Neuronal stem cell (in vitro differentiated cells): ENCODE measurements at places on chromosomes 7 and 10.

DNA sequence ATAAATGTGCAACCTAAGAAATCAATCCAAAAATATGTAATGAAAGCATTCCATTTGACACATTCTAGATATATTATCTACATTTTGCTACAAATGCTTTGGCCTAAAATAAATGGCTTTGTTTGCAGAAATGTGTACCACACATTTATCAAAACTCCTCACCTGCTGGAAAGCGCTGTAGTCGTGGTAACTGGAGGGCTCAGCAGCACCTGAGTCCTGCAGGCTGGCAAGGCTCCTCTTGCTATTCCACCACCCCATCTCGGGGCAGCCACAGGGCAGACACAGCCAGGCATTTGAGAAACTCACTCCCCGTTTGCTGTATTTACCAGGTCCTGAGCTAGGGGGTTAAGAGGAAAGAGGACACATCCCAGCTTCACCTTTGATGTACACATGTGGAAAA is 68.1 kb upstream of the TOMM7 start:
- no peak overlapping the region for H3K27ac ChIP-seq
- H3K4me3 ChIP-seq = no peak overlapping the region
- no peaks in the 10 kb centered on the region for H3K4me1 ChIP-seq
- no peak for DNase-seq
- H3K27me3 ChIP-seq = no peaks in the 10 kb centered on the region

DNA sequence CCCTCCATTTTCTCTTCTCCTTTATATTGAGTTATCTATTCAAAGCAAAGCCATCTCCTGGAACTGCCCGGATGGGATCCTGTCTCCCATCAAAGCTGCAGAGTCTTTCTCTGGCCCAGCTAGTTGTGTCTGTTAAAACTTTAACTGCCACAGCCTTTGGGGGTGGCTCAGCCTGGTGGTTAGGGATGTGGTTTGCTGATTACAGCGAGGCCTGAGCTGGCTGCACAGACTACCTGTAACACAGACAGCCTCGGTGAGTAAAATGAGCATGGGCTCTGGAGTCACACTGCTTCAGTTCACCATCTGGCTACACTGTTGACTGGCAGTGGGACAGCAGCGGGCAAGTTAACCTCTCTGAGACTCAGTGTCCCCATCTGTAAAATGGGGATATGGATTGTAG is 18.4 kb upstream of the HABP2 start:
- H3K36me3 ChIP-seq = no peaks in the 10 kb centered on the region
- H3K27me3 ChIP-seq = no peaks in the 10 kb centered on the region
- peaks cover 7% of the 10 kb centered on the region for H3K4me1 ChIP-seq
- H3K27ac ChIP-seq = no peak overlapping the region

DNA sequence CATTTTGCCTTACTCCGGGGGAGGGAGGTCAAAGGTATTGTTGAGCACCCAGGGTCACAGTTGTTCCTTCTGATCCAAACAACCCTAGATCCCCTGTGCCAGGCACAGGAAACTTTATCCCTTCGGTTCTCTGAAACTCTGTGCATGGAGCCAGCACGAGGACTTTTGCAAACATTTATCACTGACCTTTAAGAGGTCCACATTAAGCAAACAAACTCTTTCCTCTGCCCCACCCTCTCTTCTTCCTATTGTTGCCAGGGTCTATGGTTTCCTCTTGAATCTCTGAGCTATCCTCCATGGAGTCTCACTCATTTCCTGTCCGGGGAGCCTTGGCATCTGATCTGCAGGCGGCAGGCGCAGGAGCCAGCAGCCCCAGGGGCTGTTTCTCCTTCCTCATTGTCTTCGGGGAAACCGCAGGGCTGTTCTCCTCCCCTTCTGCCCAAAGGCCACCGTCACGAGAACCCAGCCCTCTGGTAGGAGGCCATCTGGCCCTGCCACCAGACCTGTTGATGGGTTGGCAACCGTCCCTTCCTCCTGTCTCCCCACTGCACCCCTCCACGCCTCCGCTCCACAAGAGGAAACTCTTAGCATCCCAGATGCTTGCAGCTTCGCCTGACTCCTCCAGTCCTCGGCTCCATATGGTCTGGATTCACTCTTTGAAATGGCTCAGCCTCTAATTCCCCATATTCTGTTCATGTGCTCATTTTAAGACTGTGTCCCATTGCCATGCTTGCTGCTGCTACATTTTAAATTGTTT is 327.3 kb upstream of the NRP1 start:
- H3K4me3 ChIP-seq = no peak overlapping the region
- H3K4me1 ChIP-seq = peaks cover 5% of the 10 kb centered on the region
- no peak overlapping the region for H3K27ac ChIP-seq
- H3K27me3 ChIP-seq = no peaks in the 10 kb centered on the region
- no peaks in the 10 kb centered on the region for H3K36me3 ChIP-seq

GRCh38 chr10:49037187-49037586 is 78.1 kb downstream of the VSTM4 start:
- H3K27me3 ChIP-seq = no peaks in the 10 kb centered on the region
- no peak overlapping the region for H3K4me3 ChIP-seq
- no peaks in the 10 kb centered on the region for H3K4me1 ChIP-seq
- no peak overlapping the region for H3K27ac ChIP-seq
- no peaks in the 10 kb centered on the region for H3K36me3 ChIP-seq

DNA sequence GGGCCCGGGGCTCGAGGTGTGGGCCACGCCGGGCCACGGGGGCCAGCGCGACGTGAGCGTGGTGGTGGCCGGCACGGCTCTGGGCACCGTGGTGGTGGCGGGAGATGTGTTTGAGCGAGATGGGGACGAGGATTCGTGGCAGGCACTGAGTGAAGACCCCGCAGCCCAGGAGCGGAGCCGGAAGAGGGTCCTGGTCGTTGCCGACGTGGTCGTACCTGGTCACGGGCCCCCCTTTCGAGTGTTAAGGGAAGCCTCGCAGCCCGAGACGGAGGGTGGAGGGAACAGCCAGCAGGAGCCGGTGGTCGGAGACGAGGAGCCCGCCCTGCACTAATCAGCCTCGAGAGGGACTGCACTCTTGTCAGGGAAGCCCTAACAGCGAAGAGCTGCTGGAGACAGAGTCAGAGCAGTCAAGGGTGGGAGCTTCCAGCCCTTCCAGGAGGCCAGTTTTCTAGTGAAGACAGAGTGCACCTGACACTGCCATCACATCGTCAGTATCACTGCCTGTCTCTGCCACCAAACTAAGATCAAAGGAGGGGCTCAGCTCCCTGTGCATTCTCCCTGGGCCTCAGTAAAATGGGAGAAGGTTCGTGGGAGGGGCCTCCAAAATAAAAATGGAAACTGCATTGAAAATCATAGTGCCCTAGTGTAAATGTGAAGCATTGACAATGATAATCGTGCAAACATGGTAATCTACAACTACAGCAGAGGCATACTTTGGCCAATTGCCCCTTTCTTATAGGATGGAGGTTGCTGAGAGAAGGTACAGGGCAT is 1.3 kb downstream of the MBLAC1 start:
- peak overlapping the region; percentile 94 for H3K4me3 ChIP-seq
- H3K4me1 ChIP-seq = peaks cover 6% of the 10 kb centered on the region
- H3K36me3 ChIP-seq = peaks cover 17% of the 10 kb centered on the region
- no peaks in the 10 kb centered on the region for H3K27me3 ChIP-seq
- H3K27ac ChIP-seq = no peak overlapping the region

- H3K36me3 ChIP-seq = no peaks in the 10 kb centered on the region
- no peak overlapping the region for H3K4me3 ChIP-seq
- H3K27me3 ChIP-seq = no peaks in the 10 kb centered on the region
- no peaks in the 10 kb centered on the region for H3K4me1 ChIP-seq
Observed at GRCh38 chr10:123939591-123939990, 48.0 kb upstream of the CPXM2 start.

GRCh38 chr10:43229208-43230061 is 37.4 kb downstream of the RASGEF1A start:
- H3K27ac ChIP-seq = no peak overlapping the region
- peak; percentile 18 for DNase-seq
- H3K36me3 ChIP-seq = no peaks in the 10 kb centered on the region
- H3K4me1 ChIP-seq = no peaks in the 10 kb centered on the region

- H3K4me1 ChIP-seq = no peaks in the 10 kb centered on the region
- H3K27ac ChIP-seq = peak overlapping the region; percentile 38
- DNase-seq = no peak
- no peaks in the 10 kb centered on the region for H3K36me3 ChIP-seq
- H3K27me3 ChIP-seq = no peaks in the 10 kb centered on the region
Observed at GRCh38 chr10:112855134-112855533, 94.9 kb upstream of the TCF7L2 start.

DNA sequence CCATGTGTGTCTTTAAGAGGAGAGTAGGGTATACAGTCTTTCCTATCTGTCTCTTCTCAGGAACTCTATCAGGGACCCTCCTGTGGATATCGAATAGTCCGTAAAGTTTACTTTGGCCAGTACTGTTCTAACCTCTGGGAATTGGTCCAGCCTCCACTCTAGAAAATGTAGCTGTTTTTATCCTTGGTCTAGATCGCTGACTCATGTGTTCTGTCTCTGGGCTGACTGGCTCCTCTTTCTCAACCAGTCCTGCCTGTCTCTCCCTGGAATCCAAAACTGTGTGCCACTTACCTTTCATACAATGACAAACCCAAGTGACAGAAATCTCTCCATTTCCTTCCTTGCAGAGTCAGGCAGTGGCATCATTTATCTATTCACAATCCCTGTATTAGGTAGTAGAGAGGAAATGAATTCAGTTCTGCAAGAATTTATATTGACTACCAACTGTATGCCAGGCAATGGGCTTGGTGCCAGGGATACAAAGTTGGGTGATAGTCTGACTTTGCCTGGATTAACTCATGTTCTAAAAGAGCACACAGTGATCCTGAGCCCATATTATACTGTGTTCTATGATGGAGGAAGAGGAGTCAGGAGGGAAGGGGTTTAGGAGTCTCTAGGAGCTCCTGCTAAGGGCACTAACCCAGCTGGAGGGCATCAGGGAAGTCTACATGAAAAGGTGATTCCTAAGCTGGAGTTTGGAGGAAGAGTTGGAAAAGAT is 232.7 kb downstream of the LRMDA start:
- no peaks in the 10 kb centered on the region for H3K36me3 ChIP-seq
- H3K27ac ChIP-seq = no peak overlapping the region
- no peaks in the 10 kb centered on the region for H3K4me1 ChIP-seq
- no peaks in the 10 kb centered on the region for H3K27me3 ChIP-seq
- DNase-seq = no peak
- no peak overlapping the region for H3K4me3 ChIP-seq
